CD4-positive, alpha-beta T cell treated with Interleukin-17A for 1 hour (primary cell): ENCODE measurements at places on chromosomes 13 and 19.

DNA sequence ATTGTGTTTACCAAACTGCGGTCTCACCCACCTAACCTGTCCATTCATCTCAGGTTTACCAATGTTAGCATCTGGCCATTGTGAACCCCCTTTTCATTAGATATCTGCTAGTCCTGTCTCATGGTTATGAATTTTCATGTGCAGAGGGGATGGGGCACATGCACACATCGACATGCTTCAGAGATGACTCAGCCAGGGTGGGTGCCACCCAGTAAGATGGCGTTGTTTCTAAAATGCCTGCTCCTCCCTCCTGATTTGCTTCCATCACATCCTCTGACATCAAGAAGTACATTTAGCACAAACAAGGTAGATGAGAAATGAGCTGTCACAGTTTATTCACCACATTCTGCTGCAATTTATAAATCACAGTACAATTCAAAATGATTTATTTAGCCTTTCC is 51.3 kb downstream of the GPALPP1 start:
- no peak for DNase-seq

DNA sequence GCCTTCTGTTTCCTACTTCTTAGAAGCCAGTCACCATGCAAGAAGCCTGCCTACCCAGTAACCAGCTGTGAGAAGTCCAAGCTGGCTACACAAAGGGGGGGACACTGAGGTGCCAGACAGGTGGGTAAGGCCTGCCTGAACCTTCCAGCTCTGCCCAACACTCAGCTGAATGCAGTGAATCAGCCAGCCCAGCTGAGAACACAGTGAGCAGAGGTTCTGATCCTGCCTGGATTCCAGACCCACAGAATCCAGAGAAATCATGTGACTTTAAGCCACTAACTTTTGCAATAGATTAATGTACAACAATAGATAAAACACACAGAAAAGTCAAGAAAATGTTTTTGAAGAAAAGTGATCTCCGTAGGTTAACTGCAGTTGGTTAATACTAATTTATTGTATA is 151.7 kb downstream of the EFNB2 start:
- DNase-seq: no peak

DNA sequence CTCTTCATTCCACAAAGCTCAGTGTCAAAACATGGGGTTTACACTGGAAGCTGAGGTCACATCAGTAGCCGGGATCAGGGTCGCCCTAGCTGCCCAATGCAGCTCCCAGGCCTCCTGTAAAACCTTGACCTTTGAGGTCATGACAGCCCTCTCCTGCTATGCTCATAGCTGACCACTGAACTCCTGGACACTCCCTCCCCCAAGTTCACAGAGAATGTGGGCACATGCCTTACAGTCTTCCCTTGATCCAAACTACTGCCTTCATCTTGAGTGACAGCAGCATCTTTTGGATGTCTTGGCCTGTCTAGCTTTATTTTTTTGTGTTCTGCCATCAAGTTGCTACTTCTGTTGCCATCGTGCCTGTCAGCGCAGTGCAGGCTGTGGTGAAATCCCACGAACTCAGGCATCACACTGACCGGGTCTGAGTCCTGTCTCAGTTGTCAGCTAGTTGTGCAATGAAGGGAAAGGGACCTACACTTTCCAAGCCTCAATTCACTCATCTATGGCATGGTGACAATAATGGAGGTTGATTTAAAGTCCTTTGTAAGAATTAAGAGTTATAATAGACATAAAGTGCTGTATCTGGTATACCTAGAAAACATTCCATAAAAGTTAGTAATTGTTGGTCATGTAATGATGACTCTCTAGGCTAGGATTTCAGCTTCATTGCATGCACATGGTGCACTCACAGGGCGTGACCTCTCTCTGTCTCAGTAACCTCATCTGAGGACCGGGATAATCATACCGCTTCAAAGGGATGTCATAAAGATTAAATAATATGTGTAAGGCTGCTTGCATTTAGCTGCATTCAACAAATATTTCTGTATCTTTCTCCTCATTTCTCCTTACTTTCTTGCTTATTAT is 16.4 kb upstream of the ALOX5AP start:
- DNase-seq: no peak

DNA sequence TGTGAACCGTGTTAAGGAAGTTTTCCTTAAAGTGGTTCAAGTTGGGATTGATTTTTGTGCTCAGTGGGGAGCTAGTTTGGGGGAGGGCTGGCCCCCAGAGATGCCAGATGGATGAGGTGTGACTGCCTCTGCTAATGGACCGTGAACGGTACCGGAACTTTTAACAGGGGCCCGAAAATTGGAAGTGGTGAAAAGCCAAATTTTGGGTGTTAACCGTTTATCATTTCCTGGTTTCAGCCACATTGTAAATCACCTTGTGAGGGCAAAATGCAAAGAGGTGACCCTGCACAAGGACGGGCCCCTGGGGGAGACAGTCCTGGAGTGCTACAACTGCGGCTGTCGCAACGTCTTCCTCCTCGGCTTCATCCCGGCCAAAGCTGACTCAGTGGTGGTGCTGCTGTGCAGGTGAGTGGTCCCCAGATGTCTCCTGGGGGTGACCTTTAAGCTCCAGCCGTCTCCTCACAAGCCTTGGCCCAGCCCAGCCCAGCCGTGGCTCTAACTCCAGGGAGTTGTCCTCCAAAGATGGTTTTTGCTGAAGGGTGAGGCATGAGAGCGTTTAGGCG is 18.2 kb downstream of the UPF1 start:
- DNase-seq: no peak
